ENCODE measurements at places on chromosomes 3 and 15. TPM values are rescaled to one million over a fixed set of nuclear protein-coding genes. Genes with fewer than 3 reads are reported as not detected.

Gene ATP2B2
- total RNA-seq, result 1.8 TPM

Gene CLDN16
- total RNA-seq, result 0.77 TPM

GRCh38 chr15:42284551-42284950 is 11.3 kb upstream of the TMEM87A start:
- no peaks in the 10 kb centered on the region for H3K27me3 ChIP-seq
- H3K36me3 ChIP-seq, result no peaks in the 10 kb centered on the region
- no peak for DNase-seq

Gene NEK11
- 13.7 TPM for total RNA-seq

DNA sequence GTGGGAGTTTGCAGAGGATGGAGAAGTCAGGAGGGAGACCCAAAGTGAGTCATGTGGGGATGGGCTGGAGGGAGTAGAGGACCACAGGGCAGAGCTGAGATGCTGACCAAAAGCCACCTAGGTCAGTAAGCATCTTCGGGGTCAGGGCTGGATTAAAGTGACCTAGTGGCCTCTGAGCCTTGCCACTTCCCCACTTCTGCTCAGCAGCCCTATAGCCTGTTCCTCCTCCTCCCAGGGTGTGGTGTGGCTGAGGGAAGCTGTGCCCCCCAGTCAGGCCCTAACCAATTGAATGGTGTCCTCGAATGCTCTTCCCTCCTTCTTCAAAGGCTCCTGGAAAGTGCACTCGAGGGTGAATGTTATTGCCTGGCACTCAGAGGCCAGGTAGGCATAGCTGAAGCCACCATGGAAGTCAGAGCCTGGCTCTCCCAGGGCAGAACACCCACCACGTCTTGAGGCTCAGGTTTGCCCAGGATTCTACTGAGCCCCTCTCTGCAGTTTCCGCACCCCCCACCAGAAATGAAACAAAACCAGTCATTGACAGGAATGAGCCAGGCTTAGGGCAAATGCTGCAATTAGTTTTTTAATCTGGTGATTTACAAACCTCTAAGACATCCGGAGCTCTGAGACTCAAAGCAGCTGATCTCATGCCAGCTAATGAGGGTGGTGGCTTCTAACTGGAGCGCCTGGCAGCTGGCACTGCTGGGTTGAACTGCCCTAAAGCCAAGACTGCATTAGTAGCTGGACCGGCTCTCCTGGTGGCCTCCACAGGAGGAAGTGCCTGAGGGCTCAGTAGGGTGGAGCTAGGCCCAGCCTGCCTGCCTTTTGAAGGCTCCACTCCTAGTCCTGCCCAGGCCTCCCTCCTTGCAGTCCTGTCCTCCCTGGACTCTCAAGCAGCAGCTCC is 26.0 kb upstream of the VIPR1 start:
- no peak overlapping the region for H3K4me3 ChIP-seq
- no peaks in the 10 kb centered on the region for H3K27me3 ChIP-seq
- no peak overlapping the region for H3K27ac ChIP-seq
- no peaks in the 10 kb centered on the region for H3K36me3 ChIP-seq
- peak; percentile 21 for DNase-seq

DNA sequence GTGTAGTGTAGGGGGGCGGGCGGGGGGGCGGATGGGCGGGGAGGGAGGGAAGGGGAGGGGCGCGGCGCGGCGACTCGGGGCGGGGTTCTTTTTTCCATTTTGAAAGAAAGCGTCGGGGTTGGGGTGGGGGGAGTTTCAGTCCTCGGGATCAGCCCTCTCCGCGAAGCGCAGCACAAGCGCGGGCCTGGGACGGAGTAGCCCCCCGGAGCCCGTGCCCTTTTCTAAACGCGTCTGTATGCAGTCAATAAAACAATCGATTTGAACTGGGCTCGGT is 6.1 kb downstream of the ISLR2 start:
- H3K27me3 ChIP-seq, result peaks cover 67% of the 10 kb centered on the region
- H3K4me3 ChIP-seq, result peak overlapping the region; percentile 32
- no peak for DNase-seq
- peak overlapping the region; percentile 72 for H3K27ac ChIP-seq

GRCh38 chr15:75314552-75315290 is 21.1 kb upstream of the COMMD4 start:
- no peaks in the 10 kb centered on the region for H3K36me3 ChIP-seq
- DNase-seq, result no peak
- H3K4me1 ChIP-seq, result no peaks in the 10 kb centered on the region

Gene UBE2E2
- 51.1 TPM for total RNA-seq

- DNase-seq, result no peak
- H3K4me1 ChIP-seq, result no peaks in the 10 kb centered on the region
- no peaks in the 10 kb centered on the region for H3K36me3 ChIP-seq
- H3K27me3 ChIP-seq, result no peaks in the 10 kb centered on the region
- H3K27ac ChIP-seq, result no peak overlapping the region
These were observed 55.5 kb upstream of the MBNL1 start for GRCh38 chr3:152213203-152213602.

- no peak overlapping the region for H3K27ac ChIP-seq
- no peak overlapping the region for H3K4me3 ChIP-seq
- no peaks in the 10 kb centered on the region for H3K36me3 ChIP-seq
- no peak for DNase-seq
- no peaks in the 10 kb centered on the region for H3K27me3 ChIP-seq
These were observed 129.9 kb downstream of the KLF13 start for GRCh38 chr15:31456354-31457060.

GRCh38 chr15:89533861-89534544 is 37.6 kb upstream of the RHCG start:
- DNase-seq, result no peak
- H3K36me3 ChIP-seq, result no peaks in the 10 kb centered on the region
- H3K27ac ChIP-seq, result no peak overlapping the region

Data from hepatocyte (in vitro differentiated cells).